ENCODE measurements at places on chromosomes 2 and 18. TPM values are rescaled to one million over a fixed set of nuclear protein-coding genes. Genes with fewer than 3 reads are reported as not detected.

POTEC gene
- total RNA-seq = not detected

UPP2 gene
- not detected for total RNA-seq

SATB2 gene
- total RNA-seq = 3.7 TPM

TDRD15 gene
- total RNA-seq = not detected

IGFBP5 gene
- 424 TPM for total RNA-seq

LBX2 gene
- not detected for total RNA-seq

MATN3 gene
- total RNA-seq = 0.72 TPM

SP140 gene
- 2.7 TPM for total RNA-seq

TBR1 gene
- not detected for total RNA-seq

- no peak for DNase-seq
These were observed 32.1 kb downstream of the NAT8 start for GRCh38 chr2:73610111-73610510.

DNA sequence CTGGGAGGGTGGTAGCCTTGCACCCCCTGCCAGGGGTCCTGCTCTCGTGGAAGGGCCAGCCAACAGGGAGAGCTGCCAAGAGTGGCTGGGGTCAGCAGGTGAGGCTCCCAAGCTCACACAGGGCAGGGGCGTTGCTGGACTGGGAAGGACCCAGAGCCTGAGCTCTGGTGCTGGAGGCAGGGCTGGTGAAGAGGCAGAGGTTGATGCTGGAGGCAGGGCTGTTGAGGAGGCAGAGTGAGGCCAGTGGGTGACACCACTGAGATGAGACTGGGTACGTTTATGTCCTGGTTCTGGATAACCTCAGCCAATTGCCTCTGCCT is 7.0 kb downstream of the ADRA2B start:
- DNase-seq = no peak

DNA sequence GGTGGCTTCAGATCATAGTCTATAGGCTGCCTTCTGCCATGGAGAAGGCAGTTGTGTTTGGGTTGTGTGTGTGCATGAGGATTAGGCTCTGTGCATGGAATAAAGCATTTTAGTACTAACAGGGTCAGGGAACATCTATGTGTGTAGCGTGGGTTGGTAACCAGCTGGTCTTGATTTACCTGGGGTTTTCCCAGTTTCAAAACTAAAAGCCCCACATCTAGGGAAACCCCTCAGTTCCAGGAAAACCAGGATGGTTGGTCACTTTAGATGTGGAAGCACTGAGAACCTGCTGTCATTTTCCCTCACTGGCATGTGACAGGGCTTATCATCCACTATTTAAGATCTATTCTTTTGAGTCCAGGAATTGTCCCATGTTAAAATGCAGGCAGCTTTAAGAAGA is 116.3 kb downstream of the POLE4 start:
- DNase-seq = no peak

DNA sequence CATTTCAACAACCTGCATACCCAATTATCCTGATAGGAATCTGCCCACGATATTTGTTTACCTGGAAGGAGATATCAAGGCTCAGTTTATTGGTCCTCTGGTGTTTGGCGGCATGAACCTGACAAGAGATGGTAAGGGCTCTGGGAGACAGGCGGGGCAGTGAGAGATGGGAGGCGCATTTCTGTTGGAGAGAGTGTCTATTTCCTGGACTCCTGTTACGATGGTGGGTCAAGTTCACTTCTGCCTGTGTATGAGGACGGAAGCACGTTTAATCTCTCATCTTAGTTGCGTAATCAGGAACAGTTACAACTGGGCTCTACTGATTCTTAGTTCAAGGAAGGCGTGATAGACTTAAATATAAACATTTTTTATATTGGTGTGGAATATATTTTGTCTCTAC is 8.9 kb downstream of the PDCL3 start:
- DNase-seq = peak; percentile 11

DNA sequence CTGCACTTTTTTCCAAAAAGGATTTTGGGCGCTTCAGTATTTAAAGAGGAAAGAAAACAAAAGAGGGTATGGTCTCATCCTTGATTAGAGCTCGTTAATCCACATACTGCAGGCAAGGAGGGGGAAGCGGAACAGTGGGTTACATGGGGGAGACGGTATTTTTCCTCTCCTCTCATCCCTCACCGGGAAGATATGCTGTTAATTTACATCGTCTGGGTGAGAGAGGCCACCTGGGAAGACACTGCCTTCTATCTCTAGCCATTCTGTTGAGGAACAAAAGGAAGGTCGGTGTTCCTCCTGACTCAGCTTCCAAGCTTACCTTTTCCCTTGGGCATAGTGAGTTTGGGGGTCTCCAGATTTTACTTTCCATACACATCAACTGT is 52.3 kb downstream of the IMPA2 start:
- no peak for DNase-seq

GRCh38 chr2:69011611-69012157 is 1.3 kb upstream of the ANTXR1 start:
- no peak for DNase-seq

GRCh38 chr18:57803103-57803969 is at the start of gene ATP8B1:
ATP8B1 (minus strand) TSS chr18:57803315; CDS start chr18:57731807, 71,508 bp downstream.
- DNase-seq = peak; percentile 91

DNA sequence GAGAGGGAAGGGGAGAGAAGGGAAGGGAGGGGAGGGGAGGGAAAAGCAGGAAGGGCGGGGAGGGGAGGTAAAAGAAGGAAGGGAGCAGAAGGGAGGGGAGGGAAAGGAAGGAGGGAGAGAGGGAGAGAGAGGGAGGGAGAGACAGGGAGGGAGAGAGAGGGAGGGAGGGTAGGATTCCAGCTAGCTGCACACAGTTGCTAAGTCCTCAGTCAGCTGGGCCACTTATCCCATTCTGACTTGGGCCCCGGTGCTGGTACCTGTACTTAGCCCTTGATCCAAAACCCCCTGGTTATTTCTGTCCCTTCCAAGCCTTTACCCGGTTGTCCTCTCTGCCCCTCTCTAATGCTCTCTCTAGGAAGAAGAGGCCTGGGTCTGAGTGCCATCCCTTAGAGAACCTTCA is 211.4 kb downstream of the TTC32 start:
- DNase-seq = no peak

DNA sequence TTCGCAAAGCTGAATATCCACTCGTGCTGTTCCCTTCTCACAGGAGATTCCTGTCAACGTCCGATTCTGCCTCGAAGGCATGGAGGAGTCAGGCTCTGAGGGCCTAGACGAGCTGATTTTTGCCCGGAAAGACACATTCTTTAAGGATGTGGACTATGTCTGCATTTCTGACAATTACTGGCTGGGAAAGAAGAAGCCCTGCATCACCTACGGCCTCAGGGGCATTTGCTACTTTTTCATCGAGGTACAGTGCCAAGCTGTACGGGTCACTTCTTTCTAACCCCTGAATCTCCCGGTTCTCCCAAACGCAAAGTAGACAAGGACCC is 14.6 kb downstream of the CNDP2 start:
- DNase-seq = no peak
